ENCODE measurements at places on chromosomes 2 and 18.

DNA sequence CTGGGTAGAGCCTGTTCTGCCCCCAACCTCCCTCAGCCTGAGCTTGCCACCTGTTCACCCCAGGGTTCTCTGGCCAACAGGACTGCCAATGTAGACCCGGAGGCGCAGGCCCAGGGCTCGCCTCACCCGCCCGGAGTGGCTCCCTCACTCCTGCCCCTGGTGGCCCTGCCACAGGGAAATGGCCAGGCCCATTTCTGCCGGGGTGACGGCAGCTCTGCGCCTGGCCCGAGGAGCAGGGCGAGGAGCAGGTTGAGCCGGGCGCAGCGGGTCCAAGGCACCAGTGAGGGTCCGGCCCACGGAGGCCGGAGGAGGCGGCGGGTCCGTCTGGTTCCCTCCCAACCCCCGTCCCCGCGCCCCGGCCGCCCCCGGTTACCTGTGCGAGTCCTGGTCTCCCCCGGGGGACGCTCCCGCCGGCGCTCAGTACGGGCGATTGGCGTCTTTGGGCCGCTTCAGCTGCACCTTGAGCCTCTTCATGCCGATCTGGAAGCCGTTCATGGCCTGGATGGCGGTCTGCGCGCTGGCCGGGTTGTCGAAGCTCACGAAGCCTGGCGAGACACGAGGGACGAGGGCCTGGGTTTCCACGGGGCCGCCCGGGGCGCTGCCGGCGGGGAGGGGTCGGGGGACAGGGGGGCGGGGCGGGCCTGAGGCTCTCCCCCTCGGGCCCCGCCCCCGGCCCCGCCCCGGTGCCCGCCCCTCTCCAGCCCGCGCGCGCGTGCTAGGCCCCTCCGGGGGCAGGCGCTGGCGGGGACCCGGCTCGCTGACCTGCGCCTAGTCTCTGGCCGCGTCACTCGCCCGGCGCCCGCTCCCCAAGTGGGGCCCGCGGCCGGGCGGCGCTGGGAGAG, 312.0 kb downstream of the CELF4 start:
- DNase-seq = no peak

- no peak for DNase-seq
Measured at GRCh38 chr18:22074282-22075070, 94.9 kb upstream of the GATA6 start.

DNA sequence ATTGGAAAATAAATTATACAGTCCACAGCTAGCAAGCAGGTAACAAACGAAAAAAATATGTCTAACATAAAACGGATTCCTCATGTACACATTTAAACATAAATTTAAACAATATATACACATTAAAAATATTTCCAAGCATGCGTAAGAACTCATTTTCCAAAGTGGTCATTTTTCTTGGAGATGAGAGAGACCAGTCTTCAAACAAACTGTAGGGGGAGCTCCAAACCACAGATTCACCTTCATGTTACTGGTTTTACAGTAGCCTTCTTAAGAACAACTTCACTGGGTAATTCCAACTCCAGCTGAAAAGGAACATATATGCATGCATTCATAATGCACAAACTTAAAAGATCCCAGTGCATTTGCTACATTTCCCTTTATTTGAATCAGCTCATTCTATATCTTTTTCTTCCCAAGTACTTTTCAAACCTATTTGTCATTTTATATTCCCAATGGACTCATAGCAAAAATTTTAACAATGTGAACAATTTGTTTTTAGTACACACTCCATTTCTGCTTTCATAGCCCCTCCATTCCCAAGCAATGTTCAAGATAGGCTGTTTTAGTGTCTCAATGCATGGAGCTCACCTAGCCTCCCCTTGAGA, 4.7 kb upstream of the STAMBP start:
- DNase-seq = no peak

DNA sequence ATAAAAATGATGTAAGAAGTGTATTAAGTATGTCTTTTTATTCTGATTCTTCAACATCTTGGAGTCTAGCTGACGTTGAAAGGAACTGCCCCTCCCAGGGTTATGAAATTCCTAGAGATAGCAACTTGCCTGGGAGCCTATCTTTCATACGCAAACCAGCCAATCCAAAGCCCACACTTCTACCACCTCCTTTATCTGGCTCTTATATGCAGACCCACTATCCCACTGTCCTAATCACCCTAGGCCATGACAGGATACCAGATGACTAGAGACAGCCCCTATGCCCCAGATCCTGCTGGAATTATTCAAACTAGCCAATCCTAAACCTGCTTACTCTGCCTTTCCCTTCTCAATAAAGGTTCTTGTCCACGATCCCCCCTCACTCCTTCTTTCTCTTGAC, 11.8 kb upstream of the CDC42EP3 start:
- DNase-seq = no peak

- DNase-seq = no peak
Measured at GRCh38 chr2:110865188-110865587, 132.8 kb downstream of the ACOXL start.

GRCh38 chr2:198717451-198717850, 740.3 kb downstream of the SATB2 start:
- no peak for DNase-seq

- DNase-seq = no peak
Measured at GRCh38 chr2:216004697-216005283, 8.6 kb downstream of the MREG start.

- no peak for DNase-seq
Measured at GRCh38 chr18:57780706-57781347, 22.3 kb downstream of the ATP8B1 start.

DNA sequence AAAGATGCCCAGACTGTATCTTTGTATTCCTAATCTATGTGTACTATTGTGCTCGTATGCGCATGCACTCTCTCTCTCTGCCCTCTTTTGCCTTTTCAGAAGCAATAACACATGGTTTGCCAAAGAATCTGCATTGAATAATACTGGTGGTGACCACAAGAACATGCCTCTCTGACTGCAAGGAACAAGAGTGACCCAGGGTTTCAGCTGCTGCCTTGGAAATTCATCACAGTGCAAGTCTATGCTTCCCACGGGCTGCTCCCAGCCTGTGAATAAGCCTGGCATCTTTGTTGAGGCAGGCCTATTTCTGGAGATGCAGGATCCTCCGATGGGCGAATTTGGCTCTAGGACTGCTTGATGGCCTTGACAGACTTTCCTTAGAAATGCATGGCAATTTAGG, 689.4 kb upstream of the FANCL start:
- no peak for DNase-seq

DNA sequence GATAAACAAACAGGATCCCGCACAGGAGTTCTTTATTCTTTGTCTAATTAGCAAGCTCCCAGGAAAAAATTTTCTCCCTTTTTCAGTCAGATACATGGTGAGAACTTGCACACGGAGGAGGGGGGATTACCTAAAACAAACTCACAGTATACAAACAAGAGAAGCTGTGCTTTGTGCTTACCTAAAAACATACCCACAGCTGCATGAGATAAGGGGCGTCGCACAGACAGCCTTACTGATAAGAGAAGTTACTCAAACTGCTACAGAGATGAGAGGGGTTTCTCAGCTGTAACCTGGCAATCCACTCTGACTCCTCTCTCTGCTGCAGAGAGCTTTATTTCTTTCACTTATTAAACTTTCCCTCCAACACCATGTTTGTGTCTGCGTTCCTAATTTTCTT, 32.9 kb upstream of the ST3GAL5 start:
- no peak for DNase-seq

DNA sequence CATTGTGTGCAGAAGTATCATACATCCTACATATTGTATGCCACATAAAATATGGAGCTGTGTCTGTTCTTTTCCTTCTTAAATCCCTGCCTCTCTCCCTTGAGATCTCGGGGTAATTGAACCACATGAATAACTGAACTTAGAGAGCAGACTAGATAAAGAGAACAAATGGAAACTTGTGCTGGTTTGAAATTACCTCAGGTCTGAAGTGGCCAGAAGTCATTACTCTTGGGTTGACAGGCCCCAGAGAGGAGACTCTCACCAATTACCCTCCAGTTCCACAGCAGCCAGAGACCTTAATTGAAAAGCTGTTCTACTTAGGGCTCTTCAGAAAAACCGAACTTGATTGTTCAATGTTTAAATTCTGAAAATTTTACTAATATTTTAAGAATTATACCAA, 5.0 kb upstream of the ADAM17 start:
- no peak for DNase-seq

DNA sequence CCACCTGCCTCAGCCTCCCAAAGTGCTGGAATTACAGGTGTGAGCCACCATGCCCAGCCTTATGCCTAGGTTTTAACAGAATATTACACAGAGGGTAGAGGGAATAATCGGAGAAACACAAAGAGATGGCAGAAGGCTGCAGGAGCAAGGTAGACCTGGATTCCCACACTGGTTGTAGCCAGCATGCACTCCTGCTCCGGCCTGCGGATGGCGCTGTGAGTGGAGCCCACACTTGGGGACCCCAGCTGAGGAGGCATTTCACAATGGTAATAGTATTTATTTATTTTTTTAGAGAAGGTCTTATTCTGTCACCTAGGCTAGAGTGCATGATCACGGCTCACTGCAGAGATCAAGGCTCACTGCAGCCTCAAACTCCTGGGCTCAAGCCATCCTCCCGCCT, 38.8 kb upstream of the DARS1 start:
- no peak for DNase-seq

DNA sequence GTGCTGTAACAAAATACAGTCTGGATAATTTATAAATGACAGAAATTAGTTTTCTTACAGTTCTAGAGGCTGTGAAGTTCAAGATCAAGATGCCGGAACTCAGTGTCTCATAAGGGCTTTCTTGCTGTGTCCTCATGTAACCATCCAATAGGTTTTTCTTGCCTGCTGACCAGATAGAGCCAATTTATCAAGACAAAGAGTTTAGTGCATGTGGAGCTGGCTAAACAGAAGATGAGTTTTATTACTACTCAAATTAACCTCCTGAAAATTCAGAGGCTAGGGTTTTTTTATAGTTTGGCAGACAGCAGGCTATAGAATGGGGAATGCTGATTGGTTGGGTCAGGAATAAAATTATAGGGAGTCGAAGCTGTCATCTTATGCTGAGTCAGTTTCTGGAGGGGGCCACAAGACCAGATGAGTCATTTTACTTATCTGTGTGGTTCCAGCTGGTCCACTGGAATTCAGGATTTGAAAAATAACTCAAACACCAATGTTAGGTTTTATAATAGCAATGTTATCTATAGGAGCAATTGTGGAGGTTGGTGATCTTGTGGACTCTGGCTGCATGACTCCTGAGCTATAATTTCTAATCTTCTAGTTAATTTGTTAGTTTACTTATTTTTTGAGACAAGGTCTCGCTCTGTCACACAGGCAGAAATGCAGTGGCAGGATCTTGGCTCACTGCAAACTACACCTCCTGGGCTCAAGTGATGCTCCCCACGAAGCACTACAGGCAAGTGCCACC, 3.2 kb upstream of the PDK1 start:
- no peak for DNase-seq

GRCh38 chr2:67038195-67038594, 358.9 kb upstream of the ETAA1 start:
- DNase-seq = no peak

GRCh38 chr2:26670931-26671460, 21.5 kb upstream of the KCNK3 start:
- no peak for DNase-seq

- DNase-seq = no peak
Measured at GRCh38 chr2:188701836-188702235, 272.3 kb upstream of the COL3A1 start.

DNA sequence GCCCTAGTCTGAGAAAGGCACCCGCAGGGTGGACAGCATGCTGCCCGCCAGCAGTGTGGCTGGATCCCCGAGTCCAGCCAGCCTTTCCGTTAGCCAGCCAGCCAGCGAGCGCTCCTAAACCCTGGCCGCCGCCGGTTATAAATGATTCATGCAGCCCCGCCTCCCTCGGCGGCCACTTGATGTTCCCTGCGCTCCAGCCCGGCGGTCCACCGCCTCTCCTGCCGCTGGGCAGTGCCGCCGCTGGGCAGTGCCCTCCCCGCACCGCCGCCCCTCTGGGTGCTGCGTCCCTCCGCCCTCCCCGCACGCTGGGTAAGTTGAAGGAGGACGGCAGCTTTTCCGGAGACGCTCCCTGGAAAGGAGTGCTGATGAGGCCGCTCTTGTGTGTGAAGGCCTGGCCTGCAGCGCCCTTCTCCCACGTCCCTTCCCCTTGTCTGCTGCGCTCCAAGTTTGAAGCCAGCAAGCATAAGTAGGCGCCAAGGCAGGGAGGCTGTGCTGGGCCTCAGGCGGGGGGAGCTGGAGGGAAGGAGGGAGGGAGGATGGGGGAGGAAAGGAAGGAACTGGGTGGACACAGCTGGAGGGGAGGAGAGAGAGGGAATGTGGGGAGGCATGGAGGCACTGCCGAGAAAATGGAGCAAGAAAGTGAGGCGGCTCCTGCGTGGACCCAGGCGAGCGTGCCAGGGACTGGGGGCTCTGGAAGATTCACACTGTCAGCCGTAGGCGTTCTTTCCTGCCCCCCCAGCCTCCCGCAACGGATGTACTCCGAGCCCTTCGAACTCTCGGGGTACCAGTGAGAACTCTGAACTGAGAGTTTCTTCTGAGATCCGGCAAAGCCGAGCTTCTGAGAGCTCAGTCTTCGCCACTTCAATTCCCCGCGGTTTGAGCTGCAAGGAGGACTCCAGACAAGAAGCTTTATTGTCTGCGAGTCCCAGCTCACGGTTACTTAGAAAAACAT, 131.9 kb downstream of the GLI2 start:
- peak; percentile 81 for DNase-seq

- no peak for DNase-seq
Measured at GRCh38 chr18:70671889-70672565, 383.2 kb downstream of the SOCS6 start.

GRCh38 chr2:239440511-239440959, 39.7 kb upstream of the HDAC4 start:
- peak; percentile 82 for DNase-seq

- DNase-seq = no peak
Measured at GRCh38 chr2:64354857-64355680, 98.9 kb upstream of the LGALSL start.

All from C1 segment of cervical spinal cord (tissue), 14 donors.